ENCODE measurements at places on chromosomes 5 and 9.

- DNase-seq: peak; percentile 87
These were observed 828 bp downstream of the ATP6V0E1 start for GRCh38 chr5:172984244-172984953.

DNA sequence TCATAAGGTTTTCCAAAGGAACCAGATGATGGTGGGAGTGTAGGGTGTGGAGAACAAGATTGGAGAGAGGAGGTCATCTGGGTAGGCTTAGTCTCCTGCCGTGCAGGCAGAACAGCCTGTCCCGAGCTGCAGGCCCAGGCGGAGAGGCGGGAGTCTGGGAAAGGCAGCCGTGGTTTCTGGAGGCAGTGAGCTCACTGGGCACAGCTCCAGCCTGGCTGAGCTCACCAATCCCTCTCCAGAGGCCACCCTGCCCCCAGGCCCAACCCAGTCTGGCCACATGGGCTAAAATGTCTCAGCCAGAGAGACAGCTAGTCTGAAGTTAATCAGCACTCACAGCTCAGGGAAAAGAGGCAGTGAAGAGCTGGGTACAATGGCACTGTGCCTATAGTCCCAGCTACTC, 12.3 kb downstream of the P4HA2 start:
- DNase-seq: peak; percentile 98

DNA sequence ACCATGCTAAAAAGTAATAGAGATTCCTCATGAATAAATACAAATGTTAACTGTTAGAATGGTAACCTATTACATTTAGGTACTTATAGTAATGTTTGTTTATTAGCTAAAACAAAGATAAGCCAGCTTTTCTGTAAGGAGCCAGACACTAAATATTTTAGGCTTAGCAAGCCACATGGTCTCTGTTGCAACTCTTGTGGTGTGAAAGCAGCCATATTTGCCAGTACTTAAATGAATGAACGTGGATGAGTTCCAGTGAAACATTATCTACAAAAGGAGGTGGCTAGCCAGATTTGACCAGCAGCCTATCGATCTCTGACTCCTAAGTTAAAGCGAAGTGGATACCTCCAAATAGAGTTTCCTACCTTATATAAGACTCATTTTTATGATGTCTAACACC, 331.6 kb downstream of the CDH12 start:
- no peak for DNase-seq

GRCh38 chr5:115599924-115600323, 2.4 kb downstream of the TICAM2 start:
- DNase-seq: no peak

GRCh38 chr5:5182508-5183188, 42.5 kb downstream of the ADAMTS16 start:
- no peak for DNase-seq

DNA sequence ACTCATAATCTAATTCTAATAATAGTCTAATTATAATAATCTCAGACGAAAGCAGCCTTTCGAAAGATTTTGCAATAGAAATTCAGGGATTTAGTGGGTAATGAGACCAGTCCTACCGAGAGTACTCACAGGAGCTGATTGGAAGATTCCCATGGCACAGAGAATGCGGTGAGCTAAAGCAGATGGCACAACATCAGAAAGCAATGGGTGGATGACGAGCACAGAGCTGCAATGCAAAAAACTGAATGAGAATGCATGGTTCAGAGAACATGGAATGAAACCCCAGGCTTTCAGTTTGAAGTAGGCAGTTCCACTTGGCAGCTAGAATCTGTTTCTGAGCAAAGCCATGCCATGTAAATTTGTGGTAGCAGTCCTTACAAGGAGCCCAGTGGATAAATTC, 78.2 kb upstream of the SPINK5 start:
- no peak for DNase-seq

GRCh38 chr9:82255481-82256176, 267.1 kb downstream of the SPATA31D1 start:
- DNase-seq: no peak

GRCh38 chr9:121567500-121568342, 68.1 kb upstream of the GGTA1 start:
- no peak for DNase-seq

DNA sequence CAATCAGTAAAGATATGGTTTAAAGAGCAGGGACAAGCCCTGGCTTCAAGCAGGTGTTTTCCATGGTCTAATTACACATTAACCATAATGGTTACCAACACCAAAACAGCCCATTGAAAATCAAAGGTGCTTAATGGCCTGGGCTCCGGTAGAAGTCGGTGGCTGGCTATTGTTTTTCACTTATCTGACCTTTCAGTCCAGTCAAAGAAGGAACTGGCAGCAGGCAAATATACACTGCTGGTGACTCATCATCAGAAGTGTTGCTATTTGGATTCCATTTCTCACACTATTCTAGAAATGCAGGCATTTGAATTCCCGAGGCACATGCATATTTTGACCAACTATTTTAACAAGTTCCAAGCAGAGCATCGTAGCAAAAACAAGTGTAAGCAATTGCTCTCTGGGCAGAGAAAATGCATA, 26.3 kb upstream of the GABRP start:
- DNase-seq: peak; percentile 59

DNA sequence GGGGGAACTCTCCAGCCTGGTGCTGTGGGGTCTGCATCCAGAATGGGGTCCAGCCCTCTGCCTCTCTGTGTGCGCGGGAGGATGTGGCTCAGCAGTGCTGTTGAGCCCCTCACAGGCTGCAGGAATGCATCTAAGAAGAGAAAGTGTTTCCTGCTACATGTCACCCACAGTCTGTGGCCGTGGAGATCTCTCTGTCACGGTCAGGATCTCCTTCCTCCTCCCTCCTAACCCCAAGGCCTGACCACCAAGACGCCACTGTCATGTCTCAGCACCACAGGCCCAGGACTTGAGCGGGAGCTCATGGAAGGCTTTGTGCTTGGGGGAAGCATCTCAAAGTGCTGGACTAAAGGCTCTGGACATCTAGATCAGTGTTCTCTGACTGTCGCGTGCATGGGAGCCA, 90.1 kb downstream of the SREK1 start:
- DNase-seq: no peak

GRCh38 chr9:127589955-127590370, 22.1 kb upstream of the STXBP1 start:
- DNase-seq: peak; percentile 60

DNA sequence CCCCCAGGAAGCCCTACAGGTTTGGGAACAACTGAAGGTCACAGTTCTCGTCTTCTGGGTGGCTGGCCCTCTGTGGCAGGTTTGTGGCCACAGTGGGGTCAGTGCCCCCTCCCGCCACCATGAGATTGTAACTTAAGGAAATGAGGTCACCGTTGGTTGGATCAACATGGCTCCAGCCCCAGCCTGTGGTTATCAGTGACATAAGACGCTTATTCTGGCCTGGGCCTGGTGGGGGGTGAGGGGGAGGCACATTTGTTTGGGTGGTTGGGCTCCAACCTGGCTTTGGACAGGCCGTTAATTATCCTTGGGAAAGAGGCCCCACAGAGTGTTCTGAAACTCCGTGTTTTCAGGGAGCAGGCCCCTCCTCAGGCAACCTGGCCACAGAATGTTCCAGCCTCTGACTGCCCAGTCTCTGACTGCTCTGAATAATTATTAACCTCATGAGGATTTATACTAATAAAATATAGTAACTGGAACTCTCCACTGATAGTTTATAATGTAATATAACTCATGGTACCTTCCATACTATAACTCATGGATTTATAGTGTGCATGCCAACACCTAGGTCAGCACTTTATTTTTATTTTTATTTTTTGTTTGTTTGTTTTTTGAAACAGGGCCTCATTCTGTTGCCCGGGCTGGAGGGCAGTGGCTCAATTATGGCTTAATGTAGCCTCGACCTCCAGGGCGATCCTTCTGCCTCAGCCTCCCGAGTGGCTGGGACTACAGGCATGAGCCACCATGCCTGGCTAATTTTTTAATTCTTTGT, 58.0 kb upstream of the RPL26L1 start:
- peak; percentile 94 for DNase-seq

DNA sequence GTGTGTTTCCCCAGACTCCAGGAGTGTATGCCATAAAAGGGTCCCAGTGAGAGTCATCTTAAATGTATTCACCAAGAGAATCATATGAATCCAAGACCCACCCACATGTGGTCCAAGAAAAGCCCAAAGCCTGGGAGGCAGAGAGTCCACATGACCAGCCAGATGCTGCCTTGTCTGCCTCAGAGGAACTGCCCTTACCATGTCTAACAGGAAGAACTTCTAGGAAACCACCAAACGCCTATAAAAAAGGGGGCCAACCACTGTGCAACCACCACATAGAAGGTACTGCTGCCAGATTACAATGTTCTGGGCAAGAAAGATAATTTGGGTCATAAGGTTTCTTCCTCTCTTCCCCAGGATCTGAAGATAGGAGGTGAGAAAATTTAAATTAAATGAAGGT, 129.8 kb upstream of the SLC24A2 start:
- no peak for DNase-seq

GRCh38 chr9:123048748-123049147, 15.3 kb downstream of the GPR21 start:
- no peak for DNase-seq

DNA sequence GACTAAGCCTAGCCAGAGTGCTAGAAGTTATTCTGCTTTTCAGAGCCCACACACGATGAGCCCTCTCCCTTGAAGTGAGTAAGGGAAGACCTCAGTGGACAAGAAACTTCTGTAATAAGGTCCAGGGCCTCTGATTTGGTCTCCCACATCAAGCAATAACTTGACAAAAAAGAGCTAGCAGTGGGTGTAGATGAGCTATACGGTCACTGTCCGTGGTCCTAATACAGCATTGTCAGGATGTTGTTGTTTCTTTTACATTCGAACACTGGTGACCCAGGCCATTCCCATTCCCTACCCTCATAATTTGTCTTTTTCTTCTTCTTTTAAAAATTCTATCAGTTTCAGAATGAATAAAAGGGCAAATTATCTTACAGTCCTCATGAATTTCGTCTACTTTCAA, 5.2 kb downstream of the PCSK1 start:
- DNase-seq: peak; percentile 30

- no peak for DNase-seq
These were observed 88.0 kb downstream of the LMX1B start for GRCh38 chr9:126701813-126702140.

GRCh38 chr5:153752890-153753289, 262.4 kb downstream of the GRIA1 start:
- DNase-seq: no peak

GRCh38 chr5:134082264-134082992, 32.1 kb upstream of the TCF7 start:
- DNase-seq: no peak

GRCh38 chr9:784202-784601, 57.3 kb upstream of the DMRT1 start:
- DNase-seq: no peak

- DNase-seq: no peak
These were observed 72.9 kb upstream of the PRLR start for GRCh38 chr5:35303152-35303551.

DNA sequence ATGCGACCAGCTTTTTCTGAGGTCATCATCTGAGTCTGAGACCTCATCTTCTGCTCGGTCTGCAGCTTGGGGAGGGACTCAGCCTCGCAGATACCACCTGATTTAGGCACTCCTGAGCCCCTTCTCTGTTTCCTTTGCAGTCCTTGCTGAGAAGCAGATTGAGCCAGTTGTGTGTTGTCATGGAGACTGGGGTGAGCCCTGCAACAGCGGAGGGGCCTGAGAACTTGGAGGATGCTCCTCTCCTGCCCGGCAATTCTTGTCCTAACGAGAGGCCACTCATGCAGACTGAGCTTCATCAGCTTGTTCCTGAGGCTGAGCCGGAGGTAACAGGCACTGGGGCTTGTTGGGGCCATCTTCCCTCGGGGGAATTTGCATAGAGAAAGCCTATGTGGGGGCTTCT, 19.2 kb downstream of the TEX53 start:
- DNase-seq: no peak

- DNase-seq: no peak
These were observed 166.6 kb upstream of the HMHB1 start for GRCh38 chr5:143645356-143645755.

DNA sequence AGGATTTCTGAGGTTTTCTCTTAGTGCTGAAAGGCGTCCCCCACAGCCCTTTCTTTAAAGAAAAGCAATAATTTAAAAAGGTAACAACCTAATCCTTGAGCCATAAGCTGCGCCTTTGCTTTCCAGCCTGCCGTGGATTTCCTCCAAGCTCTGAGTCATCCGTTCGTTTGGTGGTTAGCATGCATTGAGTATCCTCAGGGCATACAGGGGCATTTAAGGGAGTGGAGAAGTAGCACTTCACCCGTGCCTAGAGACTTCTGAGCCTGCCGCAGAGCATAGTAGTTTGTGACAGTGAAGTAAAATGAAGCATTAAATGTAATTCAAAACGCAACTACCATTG, 892 bp upstream of the TNC start:
- DNase-seq: peak; percentile 86

DNA sequence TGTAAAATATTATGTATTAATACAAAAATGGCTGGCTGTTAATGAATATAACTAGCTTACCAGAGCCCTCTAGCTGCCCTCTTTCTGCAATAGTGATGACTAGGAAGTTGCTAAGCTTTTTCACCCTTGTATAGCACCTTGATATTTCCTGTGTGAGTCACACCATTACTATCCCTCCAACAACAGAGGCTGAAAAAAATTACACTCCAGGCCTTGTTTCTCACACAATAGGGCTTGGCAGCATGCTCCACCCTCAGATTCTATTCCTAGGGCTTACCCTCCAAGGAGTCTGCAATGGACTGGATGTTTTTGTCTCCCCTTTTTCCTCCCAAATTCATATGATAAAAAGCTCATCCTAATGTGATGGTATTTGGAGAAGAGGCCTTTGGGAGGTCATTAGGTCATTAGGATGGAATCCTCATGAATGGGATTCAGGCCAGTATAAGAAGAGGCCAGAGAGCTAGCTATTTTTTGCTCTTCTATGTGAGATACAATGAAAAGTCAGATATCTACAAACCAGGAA, 184.6 kb upstream of the MAP1B start:
- DNase-seq: peak; percentile 88

DNA sequence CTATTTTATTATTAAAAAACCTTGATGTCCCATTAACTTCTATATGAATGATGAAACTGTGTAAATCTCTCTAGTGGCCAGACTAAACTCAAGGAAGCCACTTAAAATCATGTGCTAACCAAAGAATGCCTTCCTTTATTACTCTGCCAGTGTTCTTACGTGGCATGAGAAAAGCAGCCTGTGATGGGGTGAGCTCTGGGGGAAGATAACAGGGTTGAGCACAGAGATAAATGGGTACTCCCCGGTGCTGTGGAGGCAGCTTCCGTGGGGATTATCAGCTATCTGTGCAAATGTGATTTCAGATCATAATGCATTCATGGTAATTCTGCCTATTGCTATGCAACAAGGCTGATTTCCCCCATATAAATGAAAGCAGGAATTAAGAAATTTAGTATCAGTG, 181.3 kb downstream of the CAVIN4 start:
- DNase-seq: no peak

GRCh38 chr5:176660530-176660859, 13.2 kb downstream of the TSPAN17 start:
- no peak for DNase-seq

GRCh38 chr5:2029206-2029605, 146.5 kb upstream of the IRX4 start:
- no peak for DNase-seq

GRCh38 chr9:93261735-93262523, 78.0 kb downstream of the WNK2 start:
- DNase-seq: no peak
